ENCODE measurements at places on chromosomes 6 and 20.

GRCh38 chr6:3518356-3519190 is 61.7 kb upstream of the SLC22A23 start:
- DNase-seq = no peak

DNA sequence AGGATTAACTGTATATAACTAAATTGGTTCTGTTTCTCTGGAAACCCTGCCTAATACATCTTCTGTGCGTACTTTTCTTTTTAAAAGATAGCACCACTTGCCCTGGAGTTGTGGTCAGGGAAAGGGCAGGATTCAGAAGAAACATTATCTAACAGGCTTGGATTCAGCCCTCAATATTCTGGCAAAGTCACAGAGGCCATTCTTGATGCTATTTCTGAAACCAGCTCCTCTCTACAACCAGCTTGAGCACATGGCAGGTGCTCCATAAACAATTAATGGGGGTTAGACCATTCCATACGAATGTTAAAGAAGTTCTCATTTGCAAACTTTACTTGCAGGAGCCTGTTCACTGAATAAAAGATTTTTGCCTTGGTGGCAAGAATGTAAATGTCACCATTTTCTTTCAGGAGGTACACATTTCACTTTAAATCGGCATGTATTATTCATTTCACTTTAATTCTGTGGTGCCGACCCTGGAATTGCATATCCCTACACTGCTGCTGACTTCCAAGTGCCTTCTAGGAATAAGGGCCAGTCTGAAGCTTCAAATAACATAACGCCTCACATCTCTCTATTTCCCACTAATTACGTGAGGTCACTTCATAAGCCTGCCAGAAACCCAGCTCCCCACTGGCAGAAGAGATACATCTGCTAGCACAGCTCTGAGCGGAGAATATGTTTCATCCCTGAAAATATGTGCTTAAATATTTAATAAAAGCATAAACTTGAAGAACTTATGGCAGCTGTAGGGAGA is 248.7 kb downstream of the ADGRG6 start:
- no peak for DNase-seq

- no peak for DNase-seq
Observed at GRCh38 chr6:29577544-29577943, 7.4 kb upstream of the OR2H2 start.

DNA sequence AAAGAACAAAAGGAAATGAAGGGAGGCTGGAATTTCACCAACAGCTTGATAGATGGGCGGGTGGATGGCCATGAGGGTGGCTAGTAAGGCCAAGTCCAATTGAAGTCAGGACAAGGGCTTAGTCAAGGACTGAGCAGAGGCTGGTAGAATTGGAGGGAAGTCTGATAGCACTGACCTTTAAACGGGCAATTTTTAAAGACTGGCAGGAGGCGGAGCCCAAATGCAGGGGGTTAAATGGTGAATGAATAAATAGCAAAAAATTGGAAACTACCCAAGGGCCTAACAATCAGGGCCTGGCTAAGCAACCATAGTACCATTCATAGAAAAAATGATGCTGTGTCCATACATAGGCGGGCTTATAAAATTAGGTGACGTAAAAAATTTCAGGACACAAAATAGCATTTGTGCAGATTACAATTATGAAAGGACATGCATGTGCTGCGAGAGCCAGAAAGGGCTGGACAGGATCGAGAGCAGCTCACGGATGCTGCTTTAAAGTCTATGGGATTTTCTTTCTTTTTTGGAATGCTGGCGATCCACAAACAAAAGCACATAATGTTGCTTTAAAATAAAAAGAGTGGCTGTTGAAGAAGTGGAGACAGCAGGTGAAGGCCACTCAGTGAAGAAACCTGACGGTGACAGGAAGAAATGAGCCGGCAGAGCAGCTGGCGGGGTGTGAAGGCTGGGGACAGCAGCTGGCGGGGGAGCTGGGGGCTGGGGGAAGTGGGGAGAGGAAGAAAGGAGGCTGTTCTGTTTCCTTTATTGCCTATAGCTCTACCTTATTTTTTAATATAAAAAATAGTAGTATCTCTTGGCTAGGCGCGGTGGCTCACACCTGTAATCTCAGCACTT is 42.8 kb upstream of the TAF8 start:
- peak; percentile 31 for DNase-seq

GRCh38 chr6:14880052-14880451 is 365.8 kb upstream of the JARID2 start:
- no peak for DNase-seq

- no peak for DNase-seq
Observed at GRCh38 chr6:112298021-112298745, 43.8 kb upstream of the LAMA4 start.

DNA sequence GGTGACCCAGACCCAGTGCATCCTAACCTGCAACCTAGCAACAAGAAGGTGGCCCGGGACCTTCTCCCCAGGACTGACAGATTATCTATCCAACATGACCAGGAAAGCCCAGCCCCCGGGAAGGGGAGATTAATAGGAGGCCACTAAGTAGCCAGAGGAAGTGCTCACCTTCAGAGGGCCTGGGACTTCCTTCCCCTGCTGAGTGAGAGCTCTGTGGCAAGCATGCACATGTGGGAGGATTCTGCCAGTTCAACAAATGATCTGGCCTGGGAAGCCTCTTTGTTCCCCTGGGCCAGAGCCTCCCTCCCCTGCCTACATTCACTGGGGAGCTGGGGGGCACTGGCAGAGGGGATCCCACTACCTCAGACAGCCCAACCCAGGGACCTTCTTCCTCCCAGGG is 39.6 kb downstream of the SHLD1 start:
- DNase-seq = no peak

GRCh38 chr6:99458319-99458718 is 33.2 kb upstream of the PNISR start:
- no peak for DNase-seq

GRCh38 chr6:163260111-163260895 is 154.2 kb upstream of the QKI start:
- DNase-seq = no peak

DNA sequence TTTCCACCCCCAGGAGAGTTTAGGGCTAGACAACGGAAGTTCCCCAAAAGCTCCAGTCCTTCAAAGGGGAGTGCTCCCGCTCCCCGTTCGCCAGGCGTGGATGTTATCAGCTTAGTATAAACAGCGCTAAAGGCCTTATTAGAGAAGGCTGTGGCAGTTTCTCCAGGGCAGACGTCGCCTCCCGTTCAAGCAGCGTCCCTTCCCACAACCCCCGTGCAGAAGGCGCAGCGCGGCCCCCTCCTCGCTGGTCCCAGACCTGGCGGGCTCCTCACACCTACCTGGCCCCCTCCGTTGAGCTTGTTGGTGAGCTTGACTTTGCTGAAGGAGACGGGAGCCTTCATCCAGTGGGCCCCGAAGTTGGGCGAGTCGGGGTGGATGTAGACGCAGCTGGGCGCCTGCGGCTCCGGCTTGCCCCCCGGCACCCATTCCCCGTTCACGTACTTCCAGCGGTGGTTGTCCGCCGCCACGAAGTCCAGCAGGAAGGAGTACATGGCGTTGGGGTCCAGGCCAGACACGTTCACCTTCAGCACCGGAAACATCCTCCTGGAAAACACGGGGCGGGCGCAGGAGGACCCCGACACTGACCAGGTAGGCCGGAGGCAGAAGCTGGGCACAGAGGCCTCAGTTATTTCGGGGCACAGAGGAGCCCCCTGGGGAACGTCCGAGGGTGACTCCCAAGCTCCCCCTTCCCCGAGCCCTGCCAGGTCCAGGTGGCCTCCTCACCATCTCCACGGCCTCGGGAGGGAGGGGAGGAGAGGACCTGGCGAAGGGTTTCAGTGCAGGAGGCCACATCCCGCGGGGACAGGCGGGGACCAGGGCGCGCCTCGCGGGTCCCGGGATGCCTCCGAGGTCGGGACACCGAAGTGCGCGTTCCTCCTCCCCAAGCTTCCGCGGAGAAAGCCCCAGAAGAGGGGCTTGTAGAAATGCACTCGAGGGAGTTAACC is 1.1 kb downstream of the TBXT start:
- no peak for DNase-seq

DNA sequence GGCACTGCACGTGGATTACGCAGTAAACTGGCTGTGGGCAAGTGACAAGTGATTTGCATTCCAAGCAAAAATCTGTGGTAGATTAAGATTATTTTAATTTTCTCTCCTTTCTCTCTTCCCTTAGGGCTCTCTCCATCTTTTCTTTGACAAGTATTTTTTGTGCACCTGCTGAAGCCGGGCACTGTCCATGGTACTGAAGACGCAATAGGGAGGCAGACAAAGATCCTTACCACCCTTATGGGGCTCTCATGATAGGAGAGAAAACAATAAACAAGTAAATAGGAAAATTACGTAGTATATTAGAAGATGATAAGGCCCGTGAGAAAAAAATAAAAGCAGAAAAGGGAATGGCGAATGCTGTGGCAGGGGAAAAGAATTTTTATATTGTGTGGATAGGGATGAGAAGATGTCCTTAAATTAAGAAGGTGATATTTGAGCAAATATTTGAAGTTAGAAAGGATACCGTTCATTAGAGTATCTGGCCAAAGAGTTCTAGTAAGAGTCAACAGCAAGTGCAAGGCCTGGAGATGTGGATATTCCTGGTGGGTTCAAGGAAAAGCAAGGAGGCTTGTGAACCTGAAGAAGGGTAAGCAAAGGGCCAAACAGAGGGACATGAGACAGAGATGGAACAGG is 146.0 kb downstream of the LAMP5 start:
- no peak for DNase-seq

DNA sequence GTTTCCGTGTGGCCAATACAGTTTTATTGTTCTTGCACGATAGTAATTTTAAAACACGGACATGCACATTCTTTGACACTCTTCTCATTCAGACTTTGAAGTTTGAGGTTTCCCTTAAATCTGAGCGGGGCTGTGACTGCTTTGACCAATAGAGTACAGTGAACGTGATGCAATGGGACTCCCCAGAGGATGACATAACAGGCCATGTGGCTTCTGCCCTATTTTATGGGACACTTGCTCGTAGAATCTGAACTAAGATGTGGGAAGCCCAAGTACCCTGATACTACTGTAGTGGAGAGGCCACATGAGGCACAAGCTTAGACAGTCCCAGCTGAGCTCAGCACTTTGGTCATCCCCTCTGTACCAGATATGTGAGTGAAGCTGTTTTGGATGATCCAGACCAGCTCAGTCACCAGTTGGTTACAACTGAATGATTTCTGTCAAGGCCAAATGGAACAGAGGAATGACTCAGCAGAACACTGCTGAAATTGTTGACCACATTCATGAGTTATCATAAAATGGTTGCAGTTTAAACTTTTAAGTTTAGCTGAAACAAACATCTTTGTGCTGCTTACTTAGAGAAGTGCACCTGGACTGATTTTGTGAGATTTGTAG is 279.4 kb downstream of the RFPL4B start:
- no peak for DNase-seq
